ENCODE measurements at places on chromosomes 7 and 10. TPM values are rescaled to one million over a fixed set of nuclear protein-coding genes. Genes with fewer than 3 reads are reported as not detected.

STK32C gene
- total RNA-seq: 17.3 TPM

TBATA gene
- not detected for total RNA-seq

TMEM178B gene
- total RNA-seq: 15.8 TPM

GRCh38 chr7:67773081-67773480 lies 776.4 kb downstream of the TYW1 start:
- no peak overlapping the region for H3K4me3 ChIP-seq
- DNase-seq: no peak
- H3K27ac ChIP-seq: no peak overlapping the region
- H3K4me1 ChIP-seq: no peaks in the 10 kb centered on the region

DNA sequence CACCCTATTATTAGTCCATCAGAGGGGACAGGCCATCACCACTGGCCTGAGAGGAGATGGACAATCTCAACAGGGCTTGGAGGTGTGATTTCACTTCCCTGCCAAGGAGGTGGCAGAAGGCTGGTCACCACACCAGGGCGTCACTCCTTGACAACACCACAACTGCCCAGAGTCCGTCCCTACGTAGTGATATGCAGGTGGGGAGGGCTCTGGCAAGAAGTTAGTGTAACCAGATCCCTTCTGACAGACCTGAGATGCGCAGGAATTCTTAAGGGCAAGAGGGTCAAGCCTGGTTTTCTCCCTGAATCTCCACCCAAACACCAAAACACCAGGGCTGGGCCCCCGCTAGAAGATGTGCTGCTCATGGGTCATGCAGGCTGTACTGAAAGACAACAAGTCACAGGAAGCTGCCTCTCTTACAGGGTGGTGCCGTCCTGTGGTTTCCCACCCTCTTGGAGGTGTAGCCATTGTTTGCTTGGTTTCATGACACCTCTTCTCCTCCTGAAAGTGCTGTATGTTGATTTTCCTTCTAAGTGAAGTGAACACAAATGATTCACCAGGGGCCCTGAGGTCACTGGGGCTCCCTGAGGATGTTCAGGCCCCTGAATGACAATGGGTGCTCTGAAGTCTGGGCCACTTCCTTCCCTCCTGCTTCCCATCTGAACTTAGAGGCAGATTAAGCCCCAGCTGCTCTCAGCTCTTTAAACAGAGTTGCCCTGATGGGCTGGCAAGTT lies 27.1 kb downstream of the ATXN7L1 start:
- H3K4me1 ChIP-seq: peaks cover 24% of the 10 kb centered on the region
- no peak overlapping the region for H3K27ac ChIP-seq
- H3K4me3 ChIP-seq: no peak overlapping the region
- H3K27me3 ChIP-seq: no peaks in the 10 kb centered on the region
- DNase-seq: no peak

DNA sequence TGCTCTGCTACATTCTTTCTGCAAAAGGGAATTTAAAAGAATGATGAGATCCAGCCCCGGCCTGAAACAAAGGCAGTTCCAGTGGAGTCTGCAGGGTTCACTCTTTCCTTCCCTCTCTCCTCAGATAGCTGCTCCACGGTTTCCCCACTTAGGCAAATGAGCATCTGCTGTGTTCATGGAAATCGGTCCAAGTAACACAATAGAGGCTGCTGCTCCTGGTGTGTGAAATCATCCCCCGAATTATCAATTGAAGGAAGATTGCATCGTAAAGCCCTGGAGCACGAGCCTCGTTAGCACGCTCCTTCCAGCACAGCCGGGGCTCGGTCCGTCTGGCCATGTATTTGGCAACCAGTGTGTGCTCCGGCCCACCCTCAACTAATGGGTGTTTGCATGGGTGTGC lies 108.3 kb upstream of the DPP6 start:
- DNase-seq: no peak
- H3K27me3 ChIP-seq: no peaks in the 10 kb centered on the region
- H3K4me1 ChIP-seq: 0 out of 2 replicates have a peak, but pooled peaks cover 3% of the 10 kb centered on the region
- no peak overlapping the region for H3K4me3 ChIP-seq

GRCh38 chr7:17289074-17289645 lies 9.3 kb upstream of the AHR start:
- no peak overlapping the region for H3K27ac ChIP-seq
- H3K27me3 ChIP-seq: no peaks in the 10 kb centered on the region
- no peaks in the 10 kb centered on the region for H3K36me3 ChIP-seq
